ENCODE measurements at places on chromosomes 3 and 15. TPM values are rescaled to one million over a fixed set of nuclear protein-coding genes. Genes with fewer than 3 reads are reported as not detected.

The CP gene
- 10.2 TPM for total RNA-seq

The CLCN2 gene
- 7.9 TPM for total RNA-seq

The EIF5A2 gene
- 3.4 TPM for total RNA-seq

GRCh38 chr15:88630141-88630721 lies 8.6 kb upstream of the ISG20 start:
- no peak for DNase-seq

DNA sequence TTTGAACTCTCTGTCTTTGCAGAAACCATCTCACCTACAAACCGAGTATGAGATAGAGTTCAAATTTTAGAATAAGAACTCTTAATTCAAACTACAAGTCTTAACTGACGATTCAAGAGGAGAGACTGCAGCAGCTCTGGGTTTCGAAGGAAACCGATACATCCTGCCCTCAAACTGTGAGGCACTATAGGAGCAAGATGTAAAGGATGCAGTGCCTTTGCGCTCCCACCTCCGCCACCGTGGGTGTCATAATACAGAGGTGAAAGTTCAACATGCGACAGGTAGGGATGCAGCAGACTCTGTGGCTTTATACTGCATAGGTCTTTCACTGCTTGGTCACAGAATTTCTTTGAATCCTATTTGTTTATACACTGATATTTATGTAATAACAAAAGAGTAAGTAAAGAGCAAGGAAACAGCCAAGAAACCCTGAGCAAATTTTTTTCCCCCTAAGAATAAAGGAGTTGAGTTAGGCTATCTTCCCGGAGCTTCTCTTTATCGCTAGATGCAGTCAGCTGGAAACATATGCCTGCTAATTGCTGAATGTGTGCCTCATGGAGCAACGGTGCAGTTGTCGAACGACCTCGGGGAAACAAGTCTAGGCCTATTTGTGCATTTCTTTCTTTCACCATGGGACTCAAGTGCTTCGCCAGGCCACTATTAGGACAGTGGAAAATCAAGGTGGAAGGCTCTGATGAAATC lies 1097.6 kb upstream of the CFAP20DC start:
- no peak for DNase-seq

DNA sequence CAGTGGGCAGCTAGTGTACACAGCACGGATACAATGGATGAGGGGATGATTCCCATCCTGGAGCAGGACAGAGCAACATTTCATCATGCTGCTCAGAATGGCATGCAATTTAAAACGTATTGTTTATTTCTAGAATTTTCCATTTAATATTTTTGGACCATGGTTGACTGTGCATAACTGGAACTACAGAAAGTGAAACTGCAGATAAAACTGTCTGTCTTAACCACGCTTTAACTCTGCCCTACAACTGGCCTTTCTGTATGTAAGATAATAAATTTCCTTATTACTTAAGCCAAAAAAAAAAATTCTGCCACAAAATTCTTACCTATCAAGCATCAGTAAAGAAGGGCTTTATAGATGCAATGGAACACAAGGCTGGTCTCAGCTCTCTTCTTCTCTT lies 33.4 kb downstream of the AP3S2 start:
- no peak for DNase-seq

- no peak for DNase-seq
Measured at GRCh38 chr3:132638706-132639105, 20.9 kb downstream of the ACAD11 start.

DNA sequence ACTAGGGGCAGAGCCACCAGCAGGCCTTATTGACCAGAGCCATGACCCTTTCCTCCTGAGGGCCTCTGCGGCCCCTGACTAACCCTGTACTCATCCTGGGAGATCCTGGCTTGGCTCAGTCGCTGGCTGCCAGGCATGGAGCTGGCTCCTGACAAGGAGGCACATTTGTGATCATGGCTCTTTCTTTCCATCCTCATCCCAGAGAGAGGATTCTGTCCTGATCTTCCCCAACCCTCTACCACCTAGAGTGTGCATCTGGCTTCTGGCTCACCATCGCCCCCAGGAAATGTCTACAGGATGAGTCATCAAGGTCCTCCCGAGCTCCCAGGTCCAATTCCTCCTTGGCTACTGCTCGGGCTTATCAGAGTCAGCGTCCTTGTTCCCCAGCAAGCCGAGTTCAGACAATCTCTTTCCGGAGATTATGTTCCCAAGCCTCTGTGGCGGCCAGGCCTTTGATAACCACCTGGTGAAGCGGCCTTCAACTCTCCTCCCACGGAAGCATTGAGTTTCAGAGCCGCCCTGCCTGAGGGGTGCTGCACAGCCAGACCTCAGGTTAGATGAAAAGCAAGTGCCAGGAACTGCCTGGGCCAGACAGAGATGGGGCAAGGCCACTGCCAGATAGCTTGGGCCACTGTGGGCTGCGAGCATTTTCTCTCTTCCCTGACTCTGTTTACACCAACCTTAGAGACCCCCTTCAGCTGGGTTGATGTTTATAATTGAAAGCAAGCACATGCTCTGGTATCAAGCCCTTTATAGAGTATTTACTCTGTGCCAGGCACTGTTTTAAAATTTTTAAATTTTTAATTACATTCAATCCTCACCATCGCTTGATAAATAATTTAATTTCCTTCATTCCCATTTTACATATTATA lies 44.3 kb upstream of the MRPS22 start:
- DNase-seq: no peak

- no peak for DNase-seq
Measured at GRCh38 chr15:89078851-89079810, 9.1 kb upstream of the ABHD2 start.

GRCh38 chr3:72722930-72723726 lies 125.1 kb downstream of the SHQ1 start:
- no peak for DNase-seq

Measured in suprapubic skin (tissue), 4 donors.